ENCODE measurements at places on chromosomes 1 and 21.

- no peak for DNase-seq
These were observed 43.1 kb upstream of the SGIP1 start for GRCh38 chr1:66490816-66491215.

DNA sequence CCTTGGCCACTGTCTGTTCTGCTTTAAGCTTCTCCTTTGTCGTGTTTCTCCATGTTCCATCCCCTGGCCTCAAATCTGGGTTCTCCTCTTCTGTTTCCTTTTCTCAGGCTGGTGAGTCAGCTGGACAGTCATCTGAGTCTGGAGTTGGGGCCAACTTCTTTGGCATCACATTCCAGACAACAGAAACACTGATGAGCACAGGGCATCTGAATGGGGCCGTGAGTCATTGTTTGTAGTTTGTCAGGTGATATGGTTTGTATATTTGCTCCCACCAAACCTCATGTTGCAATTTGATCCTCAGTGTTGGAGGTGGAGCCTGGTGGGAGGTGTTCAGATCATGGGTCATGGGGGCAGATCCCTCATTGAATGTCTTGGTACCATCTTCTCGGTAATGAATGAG, 14.3 kb upstream of the OLIG2 start:
- DNase-seq, result no peak

DNA sequence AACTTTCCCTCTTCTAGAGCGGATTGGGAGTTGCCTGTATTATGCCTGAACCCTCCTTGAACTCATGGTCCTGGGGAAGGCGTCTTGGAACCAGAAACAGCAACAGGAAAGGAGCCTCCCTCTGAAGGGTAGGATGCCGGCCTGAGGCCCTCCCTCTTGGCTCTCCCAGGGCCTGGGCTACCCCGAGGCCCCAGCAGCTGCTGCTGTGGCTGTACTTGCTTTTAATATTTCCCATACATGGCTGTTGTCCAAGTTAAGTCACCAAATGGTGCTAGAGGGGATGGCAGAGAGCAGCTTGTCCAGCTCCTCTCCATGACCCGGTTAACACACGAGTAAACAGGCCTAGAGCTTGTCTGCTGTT, 10.5 kb downstream of the CHRNB2 start:
- peak; percentile 50 for DNase-seq

DNA sequence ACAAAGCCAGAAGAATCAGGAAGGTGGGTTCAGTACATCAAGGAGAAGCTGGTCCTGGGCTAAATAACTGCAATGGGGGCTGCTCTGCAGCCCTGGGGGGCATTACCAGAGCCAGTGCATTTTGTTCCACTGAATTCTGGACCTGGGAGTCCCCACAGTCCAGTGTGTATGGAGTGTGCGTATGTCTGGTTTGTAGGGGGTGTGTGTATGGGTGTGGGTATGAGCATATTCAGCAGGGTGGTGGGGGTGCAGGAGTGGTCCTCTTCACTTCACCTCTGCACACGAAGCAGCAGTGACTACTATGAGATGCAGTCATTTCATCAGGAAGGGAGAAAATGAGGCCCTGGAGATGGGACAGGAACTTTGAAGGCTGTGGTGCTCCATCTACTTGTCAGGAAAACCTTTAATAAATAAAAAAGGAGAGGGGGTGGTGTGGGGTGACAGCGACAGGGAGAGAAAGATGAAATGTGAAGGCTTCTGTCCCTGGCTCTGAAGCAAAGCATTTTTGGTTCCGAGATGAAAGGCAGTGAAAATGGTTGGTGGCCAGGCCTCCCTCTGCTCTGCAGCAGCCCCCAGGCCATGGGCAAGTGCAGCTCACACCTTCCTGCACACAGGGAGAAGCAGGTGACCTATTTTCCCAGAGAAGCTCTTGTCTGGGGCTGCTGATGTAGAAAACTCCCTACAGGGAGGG, 121.5 kb upstream of the CACHD1 start:
- DNase-seq, result no peak

GRCh38 chr1:201582705-201583442, 43.9 kb downstream of the NAV1 start:
- no peak for DNase-seq

DNA sequence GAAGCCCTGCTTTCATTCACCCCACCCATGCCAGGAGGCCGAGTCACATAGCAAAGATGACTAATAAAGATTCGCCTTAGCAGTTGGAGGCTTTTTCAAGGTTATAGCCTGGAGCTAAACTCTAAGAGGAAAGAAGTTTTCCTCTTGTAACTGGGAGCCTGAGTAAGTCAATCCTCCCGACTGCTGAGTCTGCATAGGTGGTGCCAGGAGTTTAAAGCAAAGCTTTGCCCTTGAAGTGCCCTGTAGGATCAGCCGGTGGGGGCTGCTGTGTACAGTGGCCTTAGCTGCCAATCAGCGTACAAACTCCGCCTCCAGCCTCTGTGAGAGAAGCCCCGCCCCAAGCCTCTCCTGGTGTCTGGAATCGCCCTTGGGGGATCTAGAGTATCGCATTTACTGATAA, 147.5 kb upstream of the SPATA6 start:
- peak; percentile 31 for DNase-seq

DNA sequence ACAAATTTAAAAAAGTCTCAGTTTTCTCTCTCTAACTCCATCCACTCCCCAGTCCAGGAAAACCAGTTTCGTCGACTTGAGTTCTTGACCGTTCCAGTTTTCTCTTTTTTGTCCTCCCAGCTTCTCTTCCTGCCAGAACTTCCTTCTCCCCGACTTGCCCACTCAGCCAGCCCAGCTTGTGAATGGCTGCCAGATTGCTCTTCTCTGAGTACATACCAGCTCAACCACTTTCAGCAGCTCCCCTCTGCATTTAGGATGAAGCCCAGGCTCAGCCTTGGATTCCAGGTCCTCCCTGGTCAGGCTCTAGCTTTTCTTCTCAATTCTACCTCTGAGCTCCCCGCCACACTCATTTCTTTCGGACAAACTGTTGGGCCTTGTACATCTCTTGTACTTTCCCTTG, 1.4 kb downstream of the DIO1 start:
- no peak for DNase-seq

GRCh38 chr1:223748405-223748772, 36.0 kb downstream of the CAPN2 start:
- DNase-seq, result no peak

DNA sequence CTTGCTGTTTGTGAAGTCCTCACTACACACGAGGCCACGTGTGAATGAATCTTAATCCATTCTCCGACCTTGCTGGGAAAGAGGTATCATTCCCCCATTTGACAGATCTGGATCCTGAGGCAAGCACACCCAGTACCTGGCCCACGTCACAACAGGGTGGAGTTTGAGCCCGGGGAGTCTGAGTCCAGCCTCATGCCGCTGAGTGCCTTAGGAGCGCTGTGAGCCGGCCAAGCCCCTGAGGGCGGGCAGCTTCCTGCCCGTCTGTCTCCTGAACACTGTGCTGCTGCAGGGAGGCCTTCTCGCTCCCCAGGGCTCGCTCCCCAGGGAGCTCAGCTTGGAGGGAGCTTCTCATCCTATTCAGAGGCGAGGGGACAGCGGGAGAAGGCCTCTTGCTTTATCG, 29.7 kb downstream of the SLC45A1 start:
- peak; percentile 21 for DNase-seq

DNA sequence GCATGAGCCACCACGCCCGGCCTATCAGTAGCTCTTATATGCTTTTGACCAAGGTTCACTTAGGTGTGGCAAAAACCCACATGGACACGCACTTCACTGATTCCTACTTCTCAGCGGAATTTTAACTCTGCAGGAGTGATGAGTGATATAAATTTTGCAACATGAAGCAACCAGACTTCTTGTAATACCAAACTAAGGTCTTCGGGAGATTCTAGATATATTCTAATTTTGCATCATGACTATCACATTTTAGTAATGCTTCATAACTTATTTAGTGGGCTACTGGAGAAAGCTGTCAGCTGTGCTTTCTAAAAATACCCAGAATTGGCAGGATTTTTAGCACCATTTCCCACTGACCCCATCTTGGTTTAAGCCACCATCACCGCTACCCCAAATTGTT, 27.8 kb downstream of the RHCE start:
- no peak for DNase-seq

DNA sequence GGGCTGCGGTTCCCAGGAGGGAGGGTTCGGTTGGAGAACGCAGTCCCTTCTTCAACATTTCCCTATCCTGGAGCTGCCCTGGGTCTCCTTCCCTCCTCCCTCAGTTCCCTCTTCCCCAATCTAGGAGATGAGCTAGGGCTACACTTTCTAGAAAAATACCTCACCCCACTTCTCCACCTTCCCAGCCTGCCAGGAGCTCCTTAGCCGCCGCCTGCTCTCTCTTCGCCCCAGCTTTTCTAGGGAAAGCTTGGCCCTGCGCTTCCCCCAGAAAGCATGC, 488 bp upstream of the ADAMTS1 start:
- no peak for DNase-seq

- no peak for DNase-seq
These were observed 117.8 kb downstream of the LIPI start for GRCh38 chr21:14092834-14093560.

GRCh38 chr21:33651965-33652680, 9.8 kb downstream of the ITSN1 start:
- DNase-seq, result no peak

DNA sequence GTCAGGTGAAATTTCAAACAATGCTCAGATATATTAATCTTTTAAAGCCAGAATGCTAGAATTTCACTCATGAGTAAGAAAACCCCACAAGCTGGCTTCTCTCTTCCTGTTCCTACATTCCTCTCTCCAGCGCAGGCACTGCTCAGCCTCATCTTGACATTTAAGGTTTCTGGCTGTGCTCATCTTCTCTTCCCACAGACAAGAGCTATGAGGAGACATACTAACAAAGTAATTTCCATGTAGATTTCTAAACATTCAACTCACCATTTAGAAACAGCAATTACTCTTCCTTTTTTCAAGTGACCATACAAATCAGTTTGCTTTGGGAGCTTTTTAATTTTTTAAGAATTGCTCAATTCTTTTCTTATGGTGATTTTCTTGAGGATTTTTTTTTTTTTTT, 7.8 kb upstream of the LRRC8D start:
- DNase-seq, result no peak

GRCh38 chr1:77143529-77144121, 75.6 kb downstream of the PIGK start:
- no peak for DNase-seq

DNA sequence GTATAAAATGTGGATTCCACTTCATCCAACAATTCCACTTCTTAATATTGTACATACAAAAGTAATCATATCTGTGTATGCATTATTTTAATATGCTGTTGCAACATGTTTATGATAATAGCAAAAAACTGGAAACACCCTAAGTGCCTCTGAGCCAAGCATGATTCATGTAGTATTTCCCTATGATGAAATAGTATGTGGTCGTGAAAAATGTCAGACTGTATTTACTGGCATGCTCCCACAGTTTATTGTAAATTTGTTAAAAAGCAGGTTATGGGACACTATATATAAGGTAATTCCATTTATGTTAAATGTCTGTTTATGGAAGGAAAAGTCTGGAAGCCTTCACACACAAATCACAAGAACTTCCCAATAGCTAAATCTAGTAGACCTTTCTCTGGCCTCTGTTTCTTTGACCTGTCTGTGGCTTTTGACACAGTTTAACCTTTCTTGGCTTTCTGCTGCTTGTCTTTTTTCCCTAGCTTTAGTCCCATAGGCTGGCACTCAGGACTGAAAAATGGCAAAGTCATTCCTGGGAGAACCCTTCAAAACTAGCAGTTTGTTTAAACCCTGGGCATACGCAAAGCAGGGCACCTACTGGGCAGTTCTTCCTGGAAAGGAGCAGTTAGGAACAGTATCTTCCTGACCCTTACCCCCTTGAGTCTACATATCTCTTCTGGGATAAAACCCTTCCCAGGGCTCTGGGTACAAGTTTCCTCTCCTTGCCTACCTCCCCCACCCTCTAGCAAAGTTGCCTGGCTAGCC, 65.4 kb upstream of the ARTN start:
- no peak for DNase-seq

DNA sequence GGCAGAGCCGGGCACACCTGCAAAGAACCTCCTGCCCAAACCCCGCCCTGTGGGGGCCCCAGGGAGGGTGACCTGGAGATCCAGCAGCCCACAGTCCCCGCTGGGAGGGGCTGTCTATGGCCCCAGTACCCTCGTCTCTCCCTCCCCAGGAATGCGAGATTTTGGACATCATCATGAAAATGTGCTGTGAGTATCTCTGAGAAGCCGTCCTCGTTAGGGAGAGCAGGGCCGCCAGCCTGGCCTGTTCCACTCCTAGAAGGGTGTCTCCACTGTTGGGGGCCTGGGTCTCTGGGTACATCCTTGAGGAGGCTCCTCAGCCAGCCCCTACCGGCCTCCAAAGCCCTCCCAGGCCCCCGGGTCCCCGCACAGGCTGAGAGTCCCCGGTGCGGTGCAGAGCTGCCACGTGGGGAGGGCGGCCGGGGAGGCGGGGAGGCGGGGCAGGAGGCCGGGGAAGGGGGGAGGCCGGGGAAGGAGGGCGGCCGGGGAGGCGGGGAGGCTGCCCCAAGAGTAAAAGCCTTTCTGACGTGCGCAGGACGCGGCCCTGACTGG, 18.7 kb downstream of the COL6A1 start:
- DNase-seq, result peak; percentile 25

GRCh38 chr21:24367936-24368335, 1239.3 kb downstream of the MRPL39 start:
- no peak for DNase-seq

- no peak for DNase-seq
These were observed 4.1 kb downstream of the TAGLN2 start for GRCh38 chr1:159921251-159921650.

- peak; percentile 54 for DNase-seq
These were observed 199.4 kb upstream of the DAB1 start for GRCh38 chr1:57623039-57623790.

GRCh38 chr1:69122373-69122772, 445.3 kb upstream of the LRRC7 start:
- no peak for DNase-seq

DNA sequence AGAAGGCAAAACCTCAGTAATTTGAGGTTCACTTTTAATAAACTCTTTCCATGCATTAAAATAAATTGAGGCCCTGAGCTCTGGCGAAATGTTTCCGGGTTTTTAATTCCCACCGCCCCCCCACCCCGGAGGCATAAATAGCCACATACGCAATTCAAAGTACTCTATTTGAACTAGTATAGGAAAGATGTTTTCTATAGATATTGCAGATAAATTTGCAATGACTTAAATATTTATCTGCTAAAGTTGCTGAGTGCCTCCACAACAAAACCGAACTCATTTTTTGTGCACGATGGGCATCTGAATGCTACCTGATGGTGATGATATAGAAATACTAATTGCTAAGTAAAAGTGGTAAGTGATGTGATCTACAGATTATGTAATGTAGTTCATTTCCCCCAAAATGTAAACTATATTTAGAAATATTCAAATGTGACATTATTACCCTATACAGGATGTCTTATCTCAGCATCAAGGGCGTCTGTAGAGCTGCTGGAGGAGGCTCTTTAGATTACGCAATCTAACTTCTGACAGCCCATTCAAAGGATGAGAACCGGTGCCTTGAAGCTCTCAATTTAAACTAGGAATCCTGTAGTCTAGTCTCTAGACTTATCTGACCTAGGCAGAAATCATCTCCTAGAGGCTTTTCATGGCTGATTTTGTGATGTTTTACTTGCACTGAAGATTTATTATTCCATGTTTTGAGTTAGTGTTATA, 8.5 kb downstream of the IRF2BP2 start:
- no peak for DNase-seq

GRCh38 chr21:35190201-35190701, 141.1 kb upstream of the RUNX1 start:
- DNase-seq, result no peak

- peak; percentile 59 for DNase-seq
These were observed 790 bp downstream of the DNAJC6 start for GRCh38 chr1:65310078-65310587.

- no peak for DNase-seq
These were observed 15.0 kb downstream of the PADI3 start for GRCh38 chr1:17263936-17264335.

All from femur (tissue), 1 donor.